Naive thymus-derived CD8-positive, alpha-beta T cell (primary cell): ENCODE measurements at places on chromosomes 4 and X.
A peak's percentile ranks its signal among the peaks of the same experiment; 100 is the strongest.

DNA sequence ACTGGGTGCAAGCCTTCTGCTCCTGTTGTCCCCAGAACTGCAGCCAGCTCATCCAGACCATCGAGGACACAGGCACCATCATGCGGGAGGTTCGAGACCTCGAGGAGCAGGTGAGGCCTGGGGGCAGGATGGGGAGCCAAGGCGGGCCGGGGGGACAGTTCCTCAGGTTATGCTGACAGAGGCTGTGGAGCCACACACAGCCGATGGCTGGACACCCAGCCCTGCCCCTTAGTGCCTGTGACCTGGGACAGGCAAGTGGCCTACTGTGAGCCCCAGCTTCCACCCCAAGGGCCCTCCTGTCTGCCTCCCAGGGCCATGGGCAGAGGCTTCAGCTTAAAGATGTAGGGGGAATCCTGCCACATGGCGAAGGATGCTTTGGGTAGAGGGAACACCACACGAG, 14.3 kb downstream of the CCDC22 start:
- no peak overlapping the region for H3K4me3 ChIP-seq
- H3K36me3 ChIP-seq = no peaks in the 10 kb centered on the region
- H3K27me3 ChIP-seq = no peaks in the 10 kb centered on the region
- no peak for DNase-seq

- H3K27ac ChIP-seq = no peak overlapping the region
- H3K4me1 ChIP-seq = no peaks in the 10 kb centered on the region
- DNase-seq = no peak
- no peak overlapping the region for H3K4me3 ChIP-seq
These were observed 231.3 kb upstream of the CXXC4 start for GRCh38 chr4:104726002-104726401.

DNA sequence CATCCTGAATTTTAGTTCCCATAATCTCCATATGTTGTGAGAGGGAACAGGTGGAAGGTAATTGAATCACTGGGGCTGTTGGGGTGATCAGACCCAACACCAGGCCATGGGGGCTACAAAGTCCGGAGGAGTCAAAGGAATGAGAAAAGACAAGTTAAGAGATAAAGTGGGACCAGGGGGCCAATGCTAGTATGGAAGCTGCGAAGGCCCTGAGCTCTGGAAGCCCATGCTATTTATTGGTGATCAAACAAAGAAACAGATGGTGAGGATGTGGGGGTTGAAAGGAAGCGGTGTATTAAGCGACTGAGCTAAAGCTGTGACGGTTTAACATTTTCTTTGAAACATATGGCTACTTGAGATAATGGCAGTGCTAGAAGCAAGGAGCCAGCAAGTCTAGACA, 132.8 kb downstream of the PDGFC start:
- no peaks in the 10 kb centered on the region for H3K36me3 ChIP-seq
- DNase-seq = no peak
- H3K27me3 ChIP-seq = no peaks in the 10 kb centered on the region
- no peak overlapping the region for H3K27ac ChIP-seq
- no peaks in the 10 kb centered on the region for H3K4me1 ChIP-seq
- no peak overlapping the region for H3K4me3 ChIP-seq

DNA sequence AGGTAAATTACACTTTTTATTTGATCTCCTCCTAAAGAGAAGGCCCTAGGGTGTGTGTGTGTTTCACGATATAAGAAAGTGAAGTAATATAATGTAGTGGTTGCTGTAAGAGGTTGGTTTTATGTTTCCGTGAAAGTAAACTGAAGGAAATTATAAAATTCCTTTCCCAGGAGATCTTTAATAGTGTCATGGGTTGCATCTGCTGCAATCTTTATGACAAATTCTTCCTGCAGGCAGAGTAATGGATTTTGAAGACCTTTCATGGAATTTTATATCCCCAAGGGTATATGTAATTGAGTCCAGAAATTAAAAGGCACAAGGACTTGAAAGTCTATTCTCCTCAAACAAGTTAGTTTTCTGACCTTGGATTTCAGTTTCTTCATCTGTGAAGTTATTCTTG, 538.6 kb downstream of the ANKRD50 start:
- H3K27me3 ChIP-seq = no peaks in the 10 kb centered on the region
- no peak for DNase-seq
- H3K36me3 ChIP-seq = no peaks in the 10 kb centered on the region

GRCh38 chrX:108070891-108071290, 20.5 kb downstream of the PSMD10 start:
- H3K27me3 ChIP-seq = no peaks in the 10 kb centered on the region
- H3K27ac ChIP-seq = no peak overlapping the region
- no peak for DNase-seq
- H3K36me3 ChIP-seq = no peaks in the 10 kb centered on the region
- H3K4me3 ChIP-seq = no peak overlapping the region

DNA sequence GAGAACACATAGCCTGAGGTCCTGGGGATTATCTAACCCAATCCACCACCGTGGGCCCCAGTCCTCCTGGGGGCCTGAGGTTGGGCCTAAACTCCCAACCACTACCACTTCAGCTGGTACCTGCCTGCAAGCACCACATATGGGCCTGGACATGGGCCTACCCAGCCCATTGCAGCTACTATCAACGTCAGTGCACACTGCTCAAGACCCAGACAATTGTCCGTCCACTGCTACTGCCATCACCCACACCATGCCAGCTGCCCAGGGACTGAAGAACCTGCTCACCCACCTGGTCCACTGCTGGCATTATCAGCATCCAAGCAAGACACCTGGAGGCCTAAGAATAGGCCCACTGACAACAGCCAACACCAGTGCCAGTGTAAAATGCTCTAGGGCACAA, 88.1 kb downstream of the COL4A5 start:
- no peak for DNase-seq
- no peaks in the 10 kb centered on the region for H3K4me1 ChIP-seq
- no peaks in the 10 kb centered on the region for H3K36me3 ChIP-seq
- H3K27ac ChIP-seq = no peak overlapping the region
- peaks cover 4% of the 10 kb centered on the region for H3K27me3 ChIP-seq
- no peak overlapping the region for H3K4me3 ChIP-seq

- H3K4me3 ChIP-seq = no peak overlapping the region
- no peak overlapping the region for H3K27ac ChIP-seq
- peaks cover 4% of the 10 kb centered on the region for H3K4me1 ChIP-seq
- no peaks in the 10 kb centered on the region for H3K36me3 ChIP-seq
- H3K27me3 ChIP-seq = no peaks in the 10 kb centered on the region
- DNase-seq = peak; percentile 48
These were observed 44.9 kb upstream of the PDLIM5 start for GRCh38 chr4:94406668-94407437.

GRCh38 chr4:17310269-17310652, 201.6 kb downstream of the QDPR start:
- peaks cover 5% of the 10 kb centered on the region for H3K27me3 ChIP-seq
- no peak overlapping the region for H3K4me3 ChIP-seq
- peaks cover 6% of the 10 kb centered on the region for H3K4me1 ChIP-seq
- no peaks in the 10 kb centered on the region for H3K36me3 ChIP-seq

- no peak overlapping the region for H3K4me3 ChIP-seq
- H3K27me3 ChIP-seq = no peaks in the 10 kb centered on the region
- H3K36me3 ChIP-seq = peaks cover 19% of the 10 kb centered on the region
- no peak overlapping the region for H3K27ac ChIP-seq
- peaks cover 3% of the 10 kb centered on the region for H3K4me1 ChIP-seq
These were observed 33.6 kb upstream of the TAPT1 start for GRCh38 chr4:16259889-16260246.

DNA sequence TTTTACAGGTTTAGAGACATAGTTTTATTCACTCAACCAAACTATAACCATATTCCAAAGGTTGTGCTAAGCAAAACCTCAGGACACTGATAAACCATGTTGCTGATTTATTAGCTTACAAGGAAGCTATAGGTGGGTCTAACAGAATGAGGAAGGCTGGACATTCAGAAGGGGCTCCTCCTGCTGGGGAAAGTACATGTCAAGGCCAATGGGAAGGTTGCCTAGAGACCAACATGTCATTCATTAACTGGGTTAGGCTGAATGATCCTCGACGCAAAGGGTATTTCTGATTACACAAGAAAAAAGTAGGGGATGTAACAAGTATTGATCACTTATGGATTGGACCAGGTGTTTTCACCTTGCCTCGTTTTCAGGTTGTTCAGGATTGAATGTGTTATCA, 30.3 kb downstream of the SLC10A6 start:
- no peaks in the 10 kb centered on the region for H3K27me3 ChIP-seq
- H3K4me3 ChIP-seq = no peak overlapping the region
- H3K27ac ChIP-seq = no peak overlapping the region
- no peak for DNase-seq
- H3K4me1 ChIP-seq = no peaks in the 10 kb centered on the region

DNA sequence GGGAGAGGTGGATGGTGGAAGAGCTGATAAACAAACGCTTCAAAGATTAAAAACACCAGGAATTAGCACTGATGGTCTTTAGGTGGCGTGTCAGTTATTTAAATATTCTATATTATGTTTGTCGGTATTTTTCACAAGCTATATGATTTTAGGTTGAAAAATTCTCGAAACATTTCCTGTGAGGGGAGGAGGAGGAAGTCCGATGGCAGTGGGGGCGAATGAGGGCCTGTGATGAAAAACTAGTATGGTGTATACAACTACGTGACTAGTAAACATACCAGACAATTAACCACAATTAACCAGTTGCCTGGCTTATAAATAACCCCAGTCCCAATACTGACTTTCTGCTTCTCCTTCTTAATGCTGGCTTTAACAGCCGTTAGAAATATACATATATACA, 595 bp upstream of the NAP1L2 start:
- DNase-seq = peak; percentile 3
- peak overlapping the region; percentile 92 for H3K4me3 ChIP-seq
- H3K36me3 ChIP-seq = no peaks in the 10 kb centered on the region
- peaks cover 21% of the 10 kb centered on the region for H3K4me1 ChIP-seq
- no peaks in the 10 kb centered on the region for H3K27me3 ChIP-seq

DNA sequence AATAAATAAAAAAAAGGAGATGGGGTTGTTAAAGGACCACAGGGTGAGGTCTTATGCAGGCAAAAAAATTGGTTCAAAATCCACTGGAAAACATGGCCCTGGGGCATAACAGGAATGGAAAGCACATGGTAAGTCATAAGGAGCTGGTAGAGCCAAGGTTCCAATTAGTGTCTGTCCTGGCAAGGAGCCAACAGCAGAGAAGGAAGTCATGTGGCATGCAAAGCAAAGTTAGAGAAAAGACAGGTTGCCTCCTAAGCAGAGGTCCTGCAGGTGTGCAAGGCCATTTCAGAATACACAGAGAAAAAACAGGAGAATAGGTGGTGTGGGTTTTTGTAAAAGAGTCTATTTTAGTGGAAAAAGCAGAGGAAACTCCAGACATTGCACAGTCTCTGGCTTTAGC, 1881.7 kb downstream of the ARAP2 start:
- no peak for DNase-seq
- H3K4me3 ChIP-seq = no peak overlapping the region
- H3K27ac ChIP-seq = no peak overlapping the region
- no peaks in the 10 kb centered on the region for H3K27me3 ChIP-seq

- no peak for DNase-seq
- H3K27me3 ChIP-seq = no peaks in the 10 kb centered on the region
- peaks cover 3% of the 10 kb centered on the region for H3K36me3 ChIP-seq
These were observed 13.9 kb downstream of the CSN2 start for GRCh38 chr4:69951602-69952001.

- H3K36me3 ChIP-seq = no peaks in the 10 kb centered on the region
- no peak for DNase-seq
- no peak overlapping the region for H3K4me3 ChIP-seq
- H3K4me1 ChIP-seq = peaks cover 2% of the 10 kb centered on the region
- no peak overlapping the region for H3K27ac ChIP-seq
These were observed 413.7 kb downstream of the PPP3CA start for GRCh38 chr4:100933628-100934027.

DNA sequence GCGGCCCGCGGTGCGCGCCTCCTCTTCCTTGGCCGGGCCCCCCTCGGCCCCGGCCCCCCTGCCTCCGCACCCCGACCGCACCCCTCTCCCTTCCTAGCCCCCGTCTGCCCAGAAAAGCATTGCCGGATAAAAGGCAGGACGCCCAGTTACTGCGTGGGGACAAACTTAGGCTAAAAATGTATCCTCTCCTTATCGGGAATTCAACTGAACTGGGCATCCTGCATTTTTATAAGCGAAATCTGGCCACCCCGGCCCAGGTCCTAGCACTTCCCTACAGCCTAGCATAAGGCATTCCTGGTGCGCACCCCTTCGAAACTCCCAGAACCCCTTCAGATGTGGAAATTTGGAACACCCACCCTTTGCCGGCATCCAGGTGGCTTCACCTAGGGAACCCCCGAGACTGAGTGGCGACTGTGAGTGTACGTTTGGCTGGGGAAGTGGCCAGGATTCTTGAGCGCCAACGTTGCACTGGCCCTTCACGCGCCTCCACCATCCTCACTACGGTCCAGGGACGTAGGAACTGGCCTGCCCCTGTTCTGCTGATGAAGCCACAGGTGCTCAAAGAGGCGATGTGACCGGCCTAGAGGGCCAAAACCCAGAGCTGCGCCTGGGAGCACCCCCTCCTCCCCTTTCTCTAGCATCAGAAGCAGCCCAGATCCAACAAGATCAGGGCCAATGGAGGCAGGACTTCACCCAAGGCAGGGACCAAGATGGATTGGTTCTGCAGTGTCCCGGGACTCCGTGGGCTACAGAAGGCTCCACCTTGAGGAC, 5.7 kb upstream of the RNF4 start:
- H3K4me1 ChIP-seq = peaks cover 19% of the 10 kb centered on the region
- no peaks in the 10 kb centered on the region for H3K27me3 ChIP-seq
- H3K27ac ChIP-seq = no peak overlapping the region
- H3K36me3 ChIP-seq = no peaks in the 10 kb centered on the region

- no peak for DNase-seq
- H3K4me3 ChIP-seq = no peak overlapping the region
- no peaks in the 10 kb centered on the region for H3K36me3 ChIP-seq
- no peak overlapping the region for H3K27ac ChIP-seq
- no peaks in the 10 kb centered on the region for H3K27me3 ChIP-seq
These were observed 340.8 kb upstream of the KLF3 start for GRCh38 chr4:38323141-38323641.

- H3K27ac ChIP-seq = peak overlapping the region; percentile 63
- no peak overlapping the region for H3K4me3 ChIP-seq
- H3K4me1 ChIP-seq = no peaks in the 10 kb centered on the region
- no peak for DNase-seq
- H3K36me3 ChIP-seq = peaks cover 2% of the 10 kb centered on the region
These were observed 100.0 kb downstream of the PSAPL1 start for GRCh38 chr4:7334521-7335275.

GRCh38 chrX:70998411-70999027, 67.6 kb upstream of the SLC7A3 start:
- H3K27me3 ChIP-seq = peaks cover 7% of the 10 kb centered on the region
- peaks cover 6% of the 10 kb centered on the region for H3K4me1 ChIP-seq
- H3K4me3 ChIP-seq = no peak overlapping the region

DNA sequence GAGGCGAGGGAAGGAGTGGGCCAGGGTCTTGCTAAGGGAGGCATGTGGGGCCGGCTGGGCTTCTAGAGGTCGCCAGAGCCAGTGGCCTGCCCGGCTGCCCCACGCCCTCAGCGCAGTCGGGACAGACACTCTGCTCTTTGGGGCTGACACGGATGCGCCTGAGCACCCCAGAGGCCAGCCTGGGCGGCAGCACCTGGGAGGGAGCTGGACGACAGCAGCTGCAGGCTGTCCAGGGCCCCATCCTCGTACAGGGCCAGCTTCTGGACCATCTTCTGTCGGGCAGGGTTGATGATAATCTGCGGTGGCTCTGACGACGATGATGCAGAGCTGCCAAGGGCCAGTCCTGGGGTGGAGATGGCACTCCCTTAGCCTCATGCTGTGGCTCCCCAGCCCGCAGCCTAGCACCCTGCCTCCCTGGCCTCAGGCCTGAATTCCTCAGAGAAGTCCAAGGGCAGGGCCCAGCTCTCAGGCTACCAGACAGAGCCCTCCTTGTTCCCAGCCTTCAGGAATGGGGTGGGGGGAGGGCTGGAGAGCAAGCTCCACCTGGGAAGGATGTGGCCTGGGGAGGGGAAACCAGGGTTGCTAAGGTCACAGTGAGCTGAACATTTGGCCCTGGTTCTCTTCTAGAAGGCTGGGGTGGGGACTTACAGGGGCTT, 7.2 kb downstream of the IRAK1 start:
- no peak overlapping the region for H3K4me3 ChIP-seq
- H3K27ac ChIP-seq = no peak overlapping the region
- H3K27me3 ChIP-seq = no peaks in the 10 kb centered on the region
- no peak for DNase-seq
- H3K4me1 ChIP-seq = peaks cover 27% of the 10 kb centered on the region
